ENCODE measurements at places on chromosomes 3 and 15.

DNA sequence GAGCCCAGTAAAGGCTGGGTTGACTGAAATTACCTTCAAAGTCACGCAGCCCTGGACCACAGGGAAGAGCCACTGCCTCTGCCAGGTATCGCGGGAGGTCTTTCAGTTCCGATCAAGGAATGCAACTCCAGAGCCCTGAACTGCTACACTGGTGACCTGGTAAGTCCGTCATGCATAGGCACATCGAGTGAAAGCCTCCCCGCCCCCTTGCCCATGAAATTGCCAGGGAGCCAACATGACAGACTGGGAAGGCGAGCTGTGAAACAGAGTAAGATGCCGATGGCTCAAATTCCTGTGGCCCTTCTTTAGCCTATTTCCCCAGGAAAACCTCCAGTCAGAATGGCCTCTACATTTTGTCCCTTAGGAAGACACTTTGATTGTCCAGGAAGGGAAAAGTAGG is 2.3 kb upstream of the GP5 start:
- DNase-seq: no peak

- DNase-seq: no peak
Measured at GRCh38 chr3:3578718-3579117, 220.5 kb upstream of the LRRN1 start.

DNA sequence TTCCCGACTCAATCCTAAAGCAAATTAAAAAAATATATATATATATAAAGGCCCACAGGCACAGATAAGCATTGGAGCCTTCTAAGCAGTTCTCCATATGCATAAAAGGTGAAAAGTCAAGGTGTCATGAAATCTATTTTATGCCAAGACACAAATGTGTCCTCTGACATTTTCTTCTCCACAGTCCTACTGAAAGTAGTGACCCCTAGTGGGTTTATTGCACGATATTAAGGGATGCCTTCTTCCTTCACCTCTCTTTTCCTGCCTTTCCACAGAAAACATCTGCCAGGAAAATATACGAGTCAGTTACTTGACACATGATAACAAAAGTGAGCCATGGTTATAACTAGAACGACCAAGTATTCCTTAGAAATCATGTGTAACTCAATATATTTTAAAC is 303.2 kb downstream of the TIGIT start:
- no peak for DNase-seq

GRCh38 chr3:161695811-161696210 is 199.2 kb downstream of the OTOL1 start:
- no peak for DNase-seq

DNA sequence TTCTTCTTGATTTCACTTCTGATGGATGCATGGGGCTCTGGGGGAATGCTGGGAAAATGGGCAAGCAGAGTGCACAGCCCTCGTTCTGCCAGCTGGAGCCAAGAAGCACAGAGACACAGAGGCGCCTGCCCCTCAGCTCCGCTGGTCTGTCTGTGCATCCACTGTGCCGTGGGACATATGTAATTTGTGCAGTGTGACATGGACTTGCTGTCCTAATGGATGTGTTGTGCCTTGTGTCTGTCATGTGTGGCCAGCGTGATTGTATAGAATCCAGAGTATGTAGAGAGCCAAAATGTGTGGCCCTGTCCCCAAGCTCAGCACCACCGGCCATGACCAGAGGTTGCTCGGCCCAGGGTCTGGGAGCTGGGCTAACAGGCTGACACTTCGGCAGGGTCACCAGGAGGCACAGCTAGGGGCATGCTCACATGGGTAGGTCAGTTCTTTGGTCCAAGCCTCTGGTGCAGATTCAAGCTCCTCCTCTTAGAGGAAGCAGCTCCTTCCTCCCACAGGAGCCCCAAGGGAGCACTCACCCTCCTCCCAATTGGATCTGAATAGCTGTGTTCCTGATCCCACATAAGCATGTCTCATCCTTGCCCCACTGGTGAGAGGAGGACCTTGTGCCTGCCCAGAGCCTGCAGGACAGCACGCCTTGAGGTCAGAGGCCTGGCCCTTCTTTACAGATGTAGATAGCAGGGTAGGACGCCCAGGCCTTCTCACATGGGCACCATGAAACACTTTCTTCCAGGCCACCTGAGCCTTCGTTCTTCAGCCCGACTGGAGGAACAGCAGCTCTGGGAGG is 100.8 kb upstream of the ABHD17C start:
- no peak for DNase-seq

DNA sequence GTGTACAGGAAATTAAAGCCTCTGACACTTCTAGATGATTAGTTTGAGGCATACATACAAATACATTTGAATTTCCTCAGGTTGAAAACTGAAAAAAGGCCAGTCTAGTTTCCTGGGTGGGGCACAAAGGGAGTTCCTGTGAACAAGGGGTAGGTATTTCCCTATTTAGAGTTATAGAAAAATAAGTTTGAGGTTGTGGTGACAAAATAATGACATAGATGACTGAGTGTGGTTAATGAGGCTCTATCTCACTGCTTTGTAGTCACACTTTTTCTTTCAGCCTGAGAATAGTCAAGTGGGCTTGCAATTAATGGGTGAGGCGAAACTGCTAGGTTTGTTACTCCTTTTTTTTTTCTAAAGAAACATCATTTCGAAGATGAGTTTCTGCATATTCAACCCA is 4.3 kb downstream of the SLCO3A1 start:
- no peak for DNase-seq

- no peak for DNase-seq
Measured at GRCh38 chr3:24936574-24936973, 441.9 kb upstream of the THRB start.

DNA sequence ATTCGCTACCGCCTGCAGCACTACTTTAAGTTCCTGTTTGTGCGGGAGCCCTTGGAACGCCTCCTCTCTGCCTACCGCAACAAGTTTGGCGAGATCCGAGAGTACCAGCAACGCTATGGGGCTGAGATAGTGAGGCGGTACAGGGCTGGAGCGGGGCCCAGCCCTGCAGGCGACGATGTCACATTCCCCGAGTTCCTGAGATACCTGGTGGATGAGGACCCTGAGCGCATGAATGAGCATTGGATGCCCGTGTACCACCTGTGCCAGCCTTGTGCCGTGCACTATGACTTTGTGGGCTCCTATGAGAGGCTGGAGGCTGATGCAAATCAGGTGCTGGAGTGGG is 995 bp downstream of the CHST14 start:
- DNase-seq: peak; percentile 8

GRCh38 chr15:60634815-60635214 is 155.9 kb upstream of the ICE2 start:
- DNase-seq: peak; percentile 28

GRCh38 chr3:169542331-169542751 is 121.2 kb downstream of the MECOM start:
- DNase-seq: no peak

Measured in fibroblast of skin of scalp (primary cell).